ENCODE measurements at places on chromosomes 5 and 9.

DNA sequence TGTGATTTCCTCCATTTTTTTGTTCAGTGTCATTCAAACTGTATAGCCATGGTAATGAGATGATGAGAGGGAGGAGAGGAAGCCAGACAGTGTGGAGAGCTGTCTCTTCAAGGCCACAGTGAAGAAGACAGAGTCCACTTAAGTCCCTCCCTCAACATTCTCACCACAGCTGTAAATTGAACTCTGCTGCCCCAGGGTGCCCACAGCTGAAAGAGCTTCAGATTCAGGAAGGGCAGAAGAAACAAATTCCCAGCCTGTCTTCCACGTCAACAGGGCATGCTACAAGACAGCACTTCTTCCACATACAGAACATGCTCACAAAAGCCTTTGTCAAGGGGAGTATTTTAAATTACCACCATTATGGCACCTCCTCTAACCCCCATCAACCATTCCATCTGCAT is 100.4 kb downstream of the KLHL3 start:
- no peak for DNase-seq

DNA sequence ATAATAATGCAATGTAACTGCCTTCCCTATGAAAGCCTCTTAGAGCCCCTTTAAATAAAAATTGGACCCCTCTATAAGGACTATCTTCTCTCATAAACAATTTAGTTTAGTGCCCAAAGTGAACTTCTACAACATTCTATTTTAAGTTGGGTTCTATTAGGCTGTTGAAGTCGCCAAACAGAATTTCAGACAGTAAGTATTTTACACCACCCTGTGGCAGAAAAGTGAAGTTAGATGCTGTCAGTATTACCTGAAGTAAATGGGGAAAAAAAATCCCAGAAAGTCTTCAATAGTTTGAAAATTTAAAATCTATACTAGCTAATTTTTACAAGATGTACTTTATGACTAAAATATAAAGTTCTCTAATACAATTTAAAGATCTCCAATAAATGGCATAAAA is 29.5 kb downstream of the CAAP1 start:
- DNase-seq: peak; percentile 24

GRCh38 chr9:98775831-98776441 is 20.4 kb downstream of the ANKS6 start:
- DNase-seq: peak; percentile 68

- DNase-seq: no peak
Observed at GRCh38 chr5:124952079-124952478, 205.6 kb upstream of the ZNF608 start.

DNA sequence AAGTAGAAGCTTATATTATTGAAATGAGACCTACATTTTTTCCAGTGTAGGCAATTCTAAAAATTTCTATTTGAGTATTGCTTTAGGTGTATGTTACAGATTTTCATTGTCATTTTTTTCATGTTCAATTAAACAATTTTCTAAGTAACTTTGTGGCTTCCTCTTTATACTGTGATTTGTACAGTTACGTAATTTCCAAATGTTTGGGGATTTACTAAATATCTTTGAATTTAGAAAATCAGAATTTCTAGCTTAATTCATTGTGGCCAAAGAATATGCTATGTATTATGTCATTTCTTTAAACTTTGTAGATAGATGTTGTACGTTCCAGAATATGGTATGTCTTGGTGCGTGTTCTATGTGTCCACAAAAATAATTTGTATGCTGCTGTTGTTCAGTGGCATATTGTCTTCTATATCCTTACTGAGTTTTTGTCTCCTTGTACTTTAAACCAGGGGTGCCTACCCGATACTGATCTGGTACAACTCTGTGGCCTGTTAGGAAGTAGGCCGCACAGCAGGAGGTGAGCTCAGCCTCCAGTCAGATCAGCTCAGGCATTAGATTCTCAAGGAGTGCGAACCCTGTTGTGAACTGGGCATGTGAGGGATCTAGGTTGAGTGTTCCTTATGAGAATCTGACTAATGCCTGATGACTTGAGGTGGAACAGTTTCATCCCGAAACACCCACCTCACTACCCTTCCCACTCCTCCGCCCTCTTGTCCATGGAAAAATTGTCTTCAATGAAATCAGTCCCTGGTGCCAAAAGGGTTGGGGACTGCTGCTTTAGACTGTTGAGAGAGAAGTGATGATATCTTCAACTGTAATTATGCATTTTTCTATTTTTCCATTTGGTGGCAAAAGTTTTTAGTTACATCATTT is 63.5 kb downstream of the UBE2R2 start:
- no peak for DNase-seq

GRCh38 chr5:168313596-168314204 is 22.3 kb downstream of the WWC1 start:
- DNase-seq: no peak
